Mammary epithelial cell (primary cell): ENCODE measurements at places on chromosomes 2 and 18. TPM values are rescaled to one million over a fixed set of nuclear protein-coding genes. Genes with fewer than 3 reads are reported as not detected.

Gene FOXD4L1
- total RNA-seq, result 0.33 TPM

Gene CRYGD
- not detected for total RNA-seq

Gene RAD51AP2
- 0.17 TPM for total RNA-seq

Gene IL1F10
- not detected for total RNA-seq

Gene LYPD6
- 0.33 TPM for total RNA-seq

Gene SH3RF3
- total RNA-seq, result 0.33 and 0.45 TPM in 2 replicates

Gene PAX3
- not detected in 2 replicates for total RNA-seq

Gene INPP1
- 23.8 and 30.0 TPM in 2 replicates for total RNA-seq

Gene HOXD13
- not detected in 2 replicates for total RNA-seq

Gene TMEM163
- total RNA-seq, result not detected

Gene PLCD4
- total RNA-seq, result 1.4 and 5.4 TPM in 2 replicates

DNA sequence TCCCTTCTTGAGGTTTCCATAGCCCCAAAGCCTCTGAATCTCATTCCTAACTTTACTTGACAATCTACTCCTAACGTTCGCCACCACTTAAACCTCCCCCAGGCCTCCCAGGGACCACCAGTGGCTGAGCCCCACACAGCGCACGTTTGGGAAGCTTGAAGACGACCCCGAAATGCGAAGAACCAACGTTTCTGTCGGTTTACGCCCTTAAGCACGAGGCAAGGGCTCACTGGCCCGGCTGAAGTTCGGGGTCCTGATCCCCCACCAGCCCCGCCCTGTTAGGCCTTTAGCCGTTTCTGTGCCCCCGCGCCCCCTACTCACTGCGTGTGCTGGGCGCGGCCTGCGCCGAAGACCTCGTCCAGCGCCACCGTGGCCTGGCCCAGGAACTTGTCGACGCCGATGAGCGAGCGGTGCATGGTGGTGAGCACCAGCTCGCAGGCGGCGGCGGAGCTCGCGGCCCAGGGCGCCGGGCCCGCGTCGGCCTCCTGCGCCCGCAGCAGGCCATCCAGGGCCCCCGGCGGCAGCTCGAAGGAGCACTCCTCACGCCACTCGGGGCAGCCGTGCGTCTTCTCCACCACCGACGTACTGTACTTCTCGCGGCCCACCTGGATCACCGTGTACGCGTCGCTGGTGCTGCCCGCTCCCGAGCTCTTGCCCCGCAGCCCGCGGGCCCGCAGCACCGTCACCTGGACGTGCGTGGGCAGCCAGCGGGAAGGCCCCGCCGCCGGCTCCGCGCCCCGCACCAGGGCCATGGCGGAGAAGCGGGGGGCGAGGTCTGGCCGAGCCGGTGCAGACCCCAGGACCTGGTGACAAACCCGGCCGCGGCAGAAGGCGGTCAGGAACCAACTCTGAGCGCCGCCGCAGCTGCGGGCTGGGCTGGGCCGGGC is 479 bp downstream of the RAB11FIP5 start:
- peak; percentile 46 for DNase-seq

DNA sequence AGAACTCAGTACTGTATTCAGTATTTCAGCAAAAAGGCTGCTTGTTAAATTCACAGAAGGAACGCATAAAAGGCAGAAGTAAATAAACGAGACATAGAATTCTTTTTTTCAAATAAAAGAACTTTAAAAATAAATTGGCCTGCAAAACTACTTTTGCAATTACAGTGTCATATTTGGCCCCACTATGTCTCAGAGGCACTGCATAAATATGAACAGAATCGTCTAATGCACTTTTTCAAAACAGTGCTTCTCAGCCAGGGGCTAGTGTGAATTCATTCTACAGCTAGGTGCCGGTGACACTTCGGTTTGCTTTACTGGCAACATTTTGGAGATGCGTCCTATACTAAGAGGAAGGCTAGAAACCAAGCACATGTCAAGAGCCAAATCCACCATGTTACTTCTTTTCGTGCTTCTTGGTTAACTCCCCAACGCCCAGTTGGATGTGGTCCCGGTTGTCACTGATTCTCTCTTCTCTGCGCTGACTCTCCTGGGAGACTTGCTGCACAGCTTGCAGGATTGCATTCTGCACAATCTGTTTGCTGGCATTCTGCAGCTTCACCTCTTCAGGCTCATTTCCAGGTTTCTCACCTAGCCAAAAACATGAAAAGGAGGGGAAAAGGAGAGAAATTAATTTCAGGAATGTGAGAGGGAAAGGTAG is 51.8 kb downstream of the AKAIN1 start:
- DNase-seq, result no peak

DNA sequence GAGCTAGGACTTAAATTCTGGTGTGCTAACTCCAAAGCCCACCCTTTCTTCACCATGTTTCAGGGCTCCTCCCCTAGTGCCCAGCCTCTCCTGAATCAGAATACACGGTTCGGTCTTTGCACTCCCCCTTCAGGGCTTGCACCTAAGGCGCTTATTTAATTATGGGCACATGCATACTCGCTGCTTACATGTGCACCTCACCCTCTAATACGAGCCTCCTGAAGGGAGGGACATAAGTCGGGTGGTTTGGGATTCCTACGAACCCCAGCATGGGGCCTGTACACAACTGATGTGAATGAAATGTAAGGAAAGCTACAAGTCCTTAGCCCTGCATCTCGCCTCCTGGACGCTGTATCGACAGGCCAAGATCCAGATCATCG is 435 bp downstream of the IFT172 start:
- DNase-seq, result no peak

DNA sequence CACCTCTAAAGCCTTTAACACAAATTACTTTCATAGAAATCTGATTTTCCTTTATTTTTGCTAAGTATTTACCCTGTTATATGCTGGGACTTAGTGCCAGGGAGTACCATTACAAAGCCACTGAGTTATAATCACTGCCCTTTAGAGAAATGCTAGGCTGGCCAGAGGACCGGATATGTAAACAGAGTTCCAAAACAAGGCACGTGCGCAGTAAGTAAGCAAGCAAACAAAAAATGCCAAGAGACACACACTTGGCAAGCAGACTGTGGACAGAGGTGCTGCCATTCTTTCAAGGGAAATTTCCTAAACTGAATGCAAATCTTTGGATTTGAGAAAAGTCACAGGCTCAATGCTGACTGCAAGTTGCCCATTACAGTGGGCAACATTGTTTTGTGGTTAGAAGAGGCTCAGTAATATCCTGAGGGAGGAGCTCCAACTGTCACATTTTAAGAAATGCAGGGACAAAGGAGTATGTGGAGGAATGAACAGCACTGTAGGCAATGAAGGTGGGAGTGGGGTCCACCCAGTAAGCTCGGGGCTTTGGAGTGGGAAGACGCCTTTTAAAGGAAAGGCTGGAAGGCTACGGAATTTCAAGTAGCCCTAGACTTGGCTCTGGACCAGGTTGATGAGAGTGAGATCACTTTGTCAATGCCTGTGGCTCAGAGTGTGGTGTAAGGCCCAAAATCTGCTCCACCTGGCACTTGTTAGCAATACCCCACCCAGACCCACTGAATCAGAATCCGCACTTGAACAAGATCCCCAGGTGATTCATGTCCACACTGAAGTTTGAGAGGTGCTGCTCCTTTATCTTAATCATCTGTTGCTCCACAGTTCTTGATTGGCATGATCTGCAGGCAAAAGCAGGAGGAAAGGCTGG is 2.1 kb upstream of the PARD6G start:
- peak; percentile 89 for DNase-seq

- peak; percentile 74 for DNase-seq
Measured at GRCh38 chr2:216017365-216017764, 4.0 kb upstream of the MREG start.

DNA sequence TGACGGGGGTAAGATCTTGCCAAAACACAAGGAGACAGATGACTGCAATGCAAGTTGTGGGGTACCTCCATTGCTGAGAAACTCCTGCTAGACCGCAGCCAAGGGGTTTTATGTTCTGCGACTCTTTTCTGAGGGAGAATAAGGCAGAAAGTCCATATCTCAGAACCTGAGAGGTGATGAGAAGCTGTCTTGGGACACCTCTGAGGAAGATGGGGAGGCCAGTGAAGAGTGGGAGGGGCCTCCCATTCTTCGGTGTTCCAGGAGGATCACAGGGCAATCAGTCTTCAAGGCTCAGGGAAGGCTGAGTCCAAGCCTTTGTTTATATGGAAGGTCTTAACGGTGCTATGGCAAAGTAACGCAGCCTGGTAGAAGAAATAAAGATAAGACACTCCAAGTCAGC is 18.0 kb downstream of the CYP27A1 start:
- no peak for DNase-seq

- peak; percentile 56 for DNase-seq
Measured at GRCh38 chr2:27212626-27213471, 781 bp upstream of the SLC5A6 start.

GRCh38 chr2:76839826-76840225 is 682.4 kb downstream of the LRRTM4 start:
- DNase-seq, result no peak

DNA sequence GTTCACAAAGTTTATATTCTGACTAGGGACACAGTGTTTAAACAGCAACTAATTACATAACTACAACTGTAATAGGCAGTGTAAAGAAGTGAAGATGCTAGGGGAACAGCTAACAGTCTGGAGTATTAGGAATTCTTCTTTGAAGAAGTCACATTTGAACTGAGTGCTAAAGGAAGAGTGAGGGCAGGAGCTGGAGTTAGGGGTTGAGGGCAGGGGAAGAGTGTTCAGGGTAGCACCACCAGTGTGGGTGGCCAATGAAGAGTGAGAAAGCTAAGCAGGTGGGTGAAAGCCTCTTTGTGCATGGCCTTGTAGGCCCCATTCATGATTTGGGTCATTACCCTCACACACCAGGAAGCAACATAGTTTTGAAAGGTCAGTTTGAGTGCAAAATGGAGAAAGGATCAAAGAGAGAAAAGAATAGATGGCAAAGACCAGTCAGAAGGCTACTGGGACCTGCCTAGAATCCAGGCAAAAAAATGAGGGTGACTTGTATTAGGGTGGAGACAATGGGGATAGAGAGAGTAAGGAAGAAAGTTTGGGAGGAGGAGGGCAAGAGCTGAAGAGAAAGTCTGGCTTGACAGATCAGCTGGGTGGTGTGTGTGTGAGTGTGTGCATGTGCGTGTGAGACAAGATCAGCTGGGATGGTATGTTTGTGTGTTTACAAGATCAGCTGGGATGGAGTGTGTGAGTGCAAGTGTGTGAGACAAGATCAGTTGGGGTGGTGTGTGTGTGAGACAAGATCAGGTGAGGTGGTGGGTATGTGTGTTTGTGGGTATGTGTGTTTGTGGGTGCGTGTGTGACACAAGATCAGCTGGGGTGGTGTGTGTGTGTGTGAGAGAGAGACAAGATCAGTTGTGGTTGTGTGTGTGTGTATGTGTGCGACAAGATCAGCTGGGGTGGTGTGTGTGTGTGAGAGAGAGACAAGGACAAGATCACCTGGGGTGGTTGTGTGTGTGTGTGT is 43.6 kb upstream of the AGPS start:
- DNase-seq, result no peak

DNA sequence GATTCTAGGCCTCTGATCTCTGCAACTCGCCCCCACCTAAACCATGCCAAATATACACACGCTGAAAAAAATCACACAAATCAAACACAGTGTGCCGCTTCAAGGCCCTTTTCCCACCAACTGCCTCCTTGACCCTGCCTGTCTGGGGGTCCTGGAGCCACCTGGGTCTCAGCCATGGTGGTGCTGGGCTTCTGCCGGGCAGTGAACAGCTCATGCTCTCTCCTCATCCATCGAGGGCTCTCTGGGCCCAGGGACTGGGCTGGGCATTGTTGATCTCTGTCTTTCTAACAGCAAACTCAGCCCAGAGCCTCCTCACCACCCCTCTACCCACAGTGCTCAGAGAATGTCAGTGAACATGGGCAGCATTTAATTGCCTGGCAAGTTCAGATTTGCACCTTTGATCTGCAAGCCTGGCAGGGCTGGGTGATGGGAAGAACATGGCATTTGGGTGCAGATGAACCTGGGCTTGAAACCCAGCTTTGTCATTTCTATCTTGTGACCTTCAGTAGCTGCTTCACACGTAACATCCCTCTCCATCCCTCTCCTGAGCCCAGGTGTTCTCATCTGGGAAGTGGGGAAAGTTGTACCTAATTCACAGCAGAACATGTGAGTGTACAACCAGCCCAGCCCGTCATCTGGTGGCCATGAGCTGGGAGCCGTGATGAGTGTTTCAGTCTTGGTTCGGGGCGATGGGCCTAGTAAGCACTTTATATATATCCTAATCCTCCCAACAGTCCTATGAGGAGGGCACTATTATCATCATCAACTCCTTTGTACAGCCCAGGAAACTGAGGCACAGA is 46.1 kb downstream of the SDC1 start:
- no peak for DNase-seq

GRCh38 chr2:85428343-85428881 is 9.9 kb downstream of the SH2D6 start:
- no peak for DNase-seq

DNA sequence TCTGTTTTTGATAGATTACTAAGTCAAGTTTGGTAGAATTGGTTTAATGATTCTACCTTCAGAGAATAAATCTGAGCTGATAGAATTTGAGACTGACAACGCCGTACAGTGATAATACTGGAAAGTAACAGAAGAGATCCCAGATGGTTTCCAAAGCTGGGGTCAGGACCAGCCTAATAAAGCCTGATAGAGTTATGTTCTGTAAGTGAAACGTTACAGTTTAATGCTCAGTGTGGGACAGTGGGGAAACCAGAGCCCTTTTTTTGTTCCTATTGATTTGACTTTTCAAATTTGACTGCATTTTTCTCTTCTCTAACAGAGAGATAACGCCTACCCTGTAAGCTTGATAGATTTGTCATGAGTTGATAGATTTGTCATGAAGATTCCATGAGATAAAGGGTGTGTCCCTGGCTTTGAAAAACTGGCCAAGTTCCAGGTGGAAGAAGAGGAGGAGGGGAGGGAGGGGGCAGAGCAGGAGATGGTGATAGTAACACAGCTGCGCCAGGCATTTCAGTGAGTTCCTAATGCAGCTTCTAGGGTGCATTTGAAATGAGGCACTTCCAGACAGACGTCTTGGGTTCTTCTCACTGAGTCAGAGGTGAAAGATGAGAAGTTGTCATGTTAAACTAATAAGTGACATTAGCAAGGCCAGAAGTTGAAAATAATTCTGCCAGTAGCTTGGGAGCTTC is 65.1 kb downstream of the CERS6 start:
- no peak for DNase-seq

GRCh38 chr18:23126376-23127056 is 8.8 kb upstream of the CABLES1 start:
- DNase-seq, result no peak

DNA sequence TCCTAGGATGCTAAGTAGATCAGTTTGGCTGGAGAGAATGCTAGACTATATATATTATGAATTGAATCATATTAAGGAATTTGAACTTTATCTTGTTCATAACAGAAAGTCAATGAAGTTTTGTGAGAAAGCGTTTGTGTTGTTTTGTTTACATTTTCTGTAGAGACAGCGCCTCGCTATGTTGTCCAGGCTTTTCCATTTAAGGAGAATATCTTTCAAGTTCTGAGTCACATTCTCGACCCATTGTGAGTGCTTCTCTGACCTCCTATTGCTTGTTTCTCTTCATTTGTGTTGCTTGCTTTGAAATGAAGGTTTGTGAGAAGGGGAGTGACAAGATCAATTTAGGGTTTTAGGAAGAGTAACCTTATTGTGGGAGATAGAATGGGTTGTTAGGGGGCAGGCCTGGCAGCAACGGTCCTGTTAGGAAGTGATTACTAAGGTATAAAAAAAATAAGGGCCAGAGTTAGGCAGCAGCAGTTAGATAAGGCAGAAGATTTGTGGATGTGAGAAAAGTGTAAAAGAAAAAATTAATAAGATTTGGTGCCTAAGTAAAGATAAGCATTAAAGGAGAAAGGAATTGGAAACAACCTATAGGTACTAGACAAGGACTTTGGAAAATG is 47.6 kb upstream of the ACVR1 start:
- DNase-seq, result no peak
